ENCODE measurements at places on chromosomes 11 and 22.

- no peak for DNase-seq
These were observed 56.1 kb upstream of the POU2AF2 start for GRCh38 chr11:111189466-111189865.

- DNase-seq, result no peak
These were observed 2.2 kb downstream of the PHF21B start for GRCh38 chr22:45007391-45008185.

DNA sequence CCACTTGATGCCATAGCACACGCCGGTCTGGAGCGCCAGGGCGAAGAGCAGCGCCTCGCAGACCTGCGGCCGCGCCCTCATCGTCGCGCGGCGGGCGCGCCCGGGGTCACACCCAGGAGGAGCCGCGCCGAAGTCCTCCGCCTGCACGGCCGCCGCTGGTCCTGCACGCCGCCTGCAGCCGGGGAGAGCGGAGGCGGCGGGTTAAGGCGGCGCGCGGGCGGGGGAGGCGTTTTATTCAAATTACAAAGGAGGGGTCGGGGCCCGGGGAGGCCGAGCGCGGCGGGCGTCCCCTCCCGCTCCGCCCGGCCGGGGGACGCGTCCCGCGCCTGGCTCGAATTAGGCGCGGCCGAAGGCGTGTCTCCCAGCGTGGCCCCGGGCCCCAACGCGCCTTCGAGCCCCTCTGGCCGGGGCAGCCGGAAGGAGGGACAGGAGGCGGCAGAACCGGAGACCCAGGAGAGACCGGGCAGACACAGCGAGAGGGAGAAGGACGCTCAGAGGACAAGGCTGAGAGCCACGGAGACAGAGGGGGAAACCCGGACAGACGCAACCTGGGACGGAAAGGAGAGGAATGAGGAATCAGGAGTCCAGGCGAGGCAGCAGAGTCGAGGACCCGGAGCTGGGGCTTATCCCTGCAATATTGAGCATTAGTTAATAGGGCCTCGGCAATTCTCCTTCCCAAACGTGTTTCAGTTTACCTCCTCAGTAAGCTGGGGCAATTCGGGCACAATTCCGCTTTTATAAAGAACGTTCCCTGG lies at the start of gene WNT11:
Gene WNT11, minus strand, starts transcription at position 176 of the 755 bp plus-strand sequence. Its CDS starts 95 bp downstream, at position 81.
- DNase-seq, result no peak

DNA sequence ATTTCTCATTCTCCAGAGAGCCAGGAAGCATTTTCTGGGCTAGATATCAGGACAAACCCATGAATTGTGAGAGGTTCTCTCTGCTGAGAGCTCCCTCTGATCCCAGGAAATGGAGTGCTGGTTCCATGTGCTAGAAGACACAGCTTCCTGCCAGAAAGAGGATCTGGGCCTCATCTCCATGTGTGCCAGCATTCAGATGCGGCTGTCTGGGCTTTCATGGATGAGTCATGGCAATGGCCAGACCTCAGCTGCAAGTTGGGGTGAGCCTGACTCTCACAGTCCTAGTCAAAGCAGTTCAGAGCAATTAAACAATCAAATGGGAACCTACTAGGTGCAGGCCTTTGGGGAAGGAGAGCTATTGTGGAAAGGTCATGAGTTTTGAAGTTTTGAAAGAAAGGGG lies 82.3 kb upstream of the EED start:
- DNase-seq, result no peak

GRCh38 chr11:44404301-44404700 lies 94.4 kb upstream of the ALX4 start:
- DNase-seq, result no peak

DNA sequence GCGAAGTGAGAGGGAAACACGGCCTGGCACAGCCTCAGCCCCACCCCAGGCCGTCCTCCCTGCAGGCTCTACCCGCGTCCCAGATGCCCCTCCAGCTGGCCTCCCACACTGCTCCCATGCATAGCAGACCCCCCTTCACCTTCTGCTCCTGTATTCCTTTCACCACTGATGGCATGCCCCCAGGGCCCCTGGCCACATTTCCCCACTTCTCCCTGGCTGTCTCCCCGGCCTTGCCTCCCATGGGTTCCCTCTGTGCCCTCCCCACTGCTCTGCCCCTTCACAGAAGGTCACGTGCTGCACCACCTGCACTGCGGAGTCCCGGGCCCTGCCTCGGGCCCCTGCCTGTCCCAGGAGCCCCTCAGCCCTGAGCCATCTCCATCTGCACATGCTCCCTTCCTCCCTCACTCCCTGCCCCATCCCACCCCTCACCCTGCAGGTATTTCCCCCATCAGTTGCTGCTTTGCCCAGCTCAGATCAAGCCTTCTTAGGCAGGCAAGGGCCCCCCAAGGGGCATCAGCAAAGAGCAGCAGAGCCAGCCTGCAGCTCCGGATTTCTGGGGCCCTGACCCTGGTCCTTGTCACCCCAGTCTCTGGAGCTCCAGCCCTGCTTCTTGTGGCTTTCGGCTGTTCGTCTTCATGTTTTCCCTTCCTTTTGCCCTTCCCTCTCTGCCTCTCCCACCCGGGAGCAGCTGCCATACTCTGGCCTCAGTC lies 46.4 kb downstream of the GAB4 start:
- DNase-seq, result no peak

DNA sequence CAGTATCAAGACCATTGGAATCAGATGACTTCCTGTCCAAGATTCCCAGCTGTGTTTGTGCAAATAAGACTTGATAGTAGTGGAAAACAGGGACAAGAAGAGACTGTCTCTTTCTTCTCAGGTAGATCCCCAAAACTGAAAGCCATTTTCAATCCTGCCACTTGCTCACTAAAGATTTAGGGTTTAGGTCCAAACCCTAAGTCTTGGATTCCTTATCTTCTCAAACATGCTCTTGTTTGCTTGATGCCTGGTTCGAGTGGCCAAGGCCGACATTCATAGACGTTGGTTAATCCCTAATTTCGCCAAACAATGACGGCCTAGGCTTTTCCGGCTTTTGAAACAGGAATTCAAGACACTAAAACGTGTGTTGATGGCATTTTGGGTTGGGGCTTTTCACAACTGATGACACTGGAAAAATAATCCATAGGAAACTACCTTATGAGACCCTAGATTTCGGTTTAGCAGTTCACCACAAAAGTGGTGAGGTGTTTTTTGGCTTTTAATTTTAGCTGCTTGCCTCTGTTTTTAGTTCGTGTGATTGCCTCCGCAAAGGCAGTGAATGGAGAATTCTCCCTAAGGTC lies 1.0 kb upstream of the GTPBP1 start:
- DNase-seq, result peak; percentile 11

DNA sequence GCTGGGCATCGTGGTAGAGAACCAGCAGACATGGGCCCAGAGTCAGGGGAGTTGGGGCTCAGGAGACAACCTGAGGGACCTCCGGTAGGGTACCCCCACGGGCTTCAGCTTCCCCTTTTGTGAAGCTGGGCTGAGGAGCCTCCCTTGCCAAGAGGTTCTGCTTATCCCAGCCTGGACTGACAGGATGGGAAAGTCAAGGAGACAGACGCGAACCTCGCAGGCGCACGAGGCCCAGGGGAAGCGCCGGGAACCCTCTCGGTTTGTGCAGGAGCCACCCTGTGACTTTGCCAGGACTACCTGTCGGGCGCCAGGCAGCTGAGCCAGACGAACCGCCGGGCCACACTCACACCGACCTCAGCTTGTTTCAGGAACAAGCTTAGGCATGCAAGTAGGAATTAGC lies 566.1 kb downstream of the BRD1 start:
- no peak for DNase-seq

GRCh38 chr11:70668204-70669202 lies 270.2 kb downstream of the CTTN start:
- no peak for DNase-seq

DNA sequence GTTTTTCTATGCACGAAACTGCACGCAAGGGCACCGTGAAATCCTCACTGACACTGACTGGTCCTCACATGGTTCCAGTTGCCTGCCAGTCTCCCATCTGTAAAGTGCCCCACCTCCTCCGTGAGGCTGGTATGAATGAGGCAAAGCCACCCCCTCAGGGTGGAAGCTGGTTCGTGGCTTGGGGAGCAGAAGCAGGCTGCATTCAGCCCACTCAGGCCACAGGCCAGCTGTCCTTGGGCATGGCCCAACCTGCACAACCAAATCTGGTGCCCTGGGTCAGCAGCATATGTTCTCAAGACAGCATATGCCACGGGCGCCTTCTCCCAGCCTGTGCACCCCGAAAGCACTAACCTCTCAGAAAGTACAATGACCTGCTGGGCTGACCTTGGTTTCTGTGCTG lies 29.3 kb downstream of the SERPINH1 start:
- DNase-seq, result no peak

DNA sequence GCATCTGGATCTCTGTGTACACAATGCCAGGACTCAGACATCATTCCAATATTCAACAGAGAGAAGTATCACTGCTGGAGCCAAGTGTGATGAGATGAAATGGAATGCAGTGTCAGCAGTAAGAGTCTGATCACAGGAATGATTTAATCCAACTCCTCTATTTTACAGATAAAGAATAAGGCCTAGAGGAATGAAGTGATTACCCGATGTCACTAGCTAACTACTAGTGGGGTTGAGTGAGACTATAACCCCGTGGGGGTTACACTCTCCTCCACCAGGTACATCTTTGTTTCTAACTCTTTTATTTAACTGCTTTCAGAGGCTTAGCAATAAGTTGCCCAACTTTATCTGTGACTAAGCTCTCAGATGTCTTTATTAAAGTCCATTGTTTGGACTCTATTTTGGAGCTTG lies 94.2 kb upstream of the FAT3 start:
- no peak for DNase-seq

DNA sequence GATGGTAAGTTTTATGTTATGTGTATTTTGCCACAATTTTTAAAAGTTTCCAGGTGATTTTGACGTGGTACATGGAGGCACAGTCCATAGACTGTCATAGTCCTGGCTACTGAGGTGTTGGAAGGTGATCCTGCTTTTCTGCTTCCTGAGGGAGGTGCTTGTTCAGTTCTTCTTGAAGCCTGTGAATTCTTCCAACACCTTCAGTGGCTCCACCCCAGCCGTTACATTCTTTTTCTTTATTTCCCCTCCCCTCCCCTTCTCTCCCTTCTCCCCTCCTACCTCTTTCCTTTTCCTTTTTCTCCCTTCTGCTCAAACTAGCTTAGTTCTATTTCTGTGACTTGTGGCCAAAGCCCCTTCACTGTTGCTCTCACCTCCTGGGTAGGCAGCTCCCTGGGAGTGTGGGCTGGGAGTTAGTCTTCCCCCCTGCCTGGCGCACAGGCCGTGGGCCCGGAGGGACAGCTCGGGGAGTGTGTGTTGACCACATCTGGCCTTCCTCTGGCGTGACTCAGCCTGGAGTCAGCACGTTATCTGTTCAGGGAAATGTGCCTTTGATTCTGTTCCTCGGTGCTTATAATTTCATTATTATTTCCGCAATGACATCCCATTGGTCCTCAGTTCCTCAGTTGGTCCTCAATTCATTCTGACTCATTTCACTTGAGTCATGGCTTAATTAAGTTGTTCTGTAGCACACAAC lies 566.2 kb downstream of the TBC1D22A start:
- no peak for DNase-seq

GRCh38 chr11:68275721-68276507 lies 4.1 kb upstream of the C11orf24 start:
- no peak for DNase-seq

DNA sequence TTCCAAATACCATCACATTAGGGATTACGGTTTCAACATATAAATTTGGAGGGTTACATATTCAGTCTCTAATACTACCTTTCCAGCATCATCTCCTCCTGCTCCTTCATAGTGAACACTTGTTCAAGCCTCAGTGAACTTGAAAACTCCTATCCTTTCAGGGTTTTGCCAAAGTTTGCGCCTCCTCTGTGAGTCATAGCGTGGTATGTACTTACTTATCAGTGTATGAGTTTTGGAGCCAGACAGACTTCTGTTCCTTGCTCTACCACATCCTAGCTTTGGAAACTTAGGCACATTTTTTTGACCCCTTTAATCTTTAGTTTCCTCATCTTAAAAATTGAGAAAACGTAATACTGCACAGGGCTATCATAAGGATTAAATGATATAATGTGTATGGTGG lies 160.1 kb upstream of the ZC3H12C start:
- DNase-seq, result no peak

DNA sequence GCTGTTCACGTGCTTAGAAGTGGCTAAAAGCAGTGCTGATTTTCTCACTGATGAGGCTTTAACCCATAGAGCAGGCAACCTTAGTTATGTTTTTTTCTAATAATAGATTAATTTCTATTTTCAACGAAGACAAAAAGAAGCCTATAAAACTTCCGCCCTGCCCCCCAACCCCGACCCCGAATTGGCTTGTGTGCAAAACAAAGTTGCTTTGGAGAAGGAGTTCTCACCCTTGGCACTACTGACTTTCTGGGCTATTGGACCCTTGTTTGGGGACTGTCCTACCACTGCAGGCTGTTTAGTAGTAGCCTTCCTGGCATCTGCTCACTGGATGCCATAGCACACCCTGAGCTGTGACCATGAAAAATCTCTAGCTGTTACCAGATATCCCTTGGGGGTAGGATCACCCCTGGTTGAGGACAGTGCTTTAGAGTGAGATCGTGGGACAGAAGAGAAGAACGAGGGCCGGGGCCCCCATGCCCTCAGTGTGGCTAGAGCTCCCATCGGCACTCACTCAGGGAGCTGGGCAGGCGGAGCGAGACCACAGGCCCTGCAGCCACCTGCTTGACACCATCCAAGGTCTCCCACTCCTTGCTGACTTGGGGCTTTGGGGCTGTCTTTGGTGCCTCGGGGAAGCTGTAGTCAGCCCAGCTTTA lies 16.9 kb downstream of the SLC37A2 start:
- no peak for DNase-seq

Measured in SHP77 treated with DMSO at 0.1 percent for 48 hours (cell line).